Stimulated activated CD8-positive, alpha-beta memory T cell treated with anti-CD3 and anti-CD28 coated beads, Interleukin-4, amount 100 ng/mL, for 24 hours (primary cell): ENCODE measurements at places on chromosomes 2 and 18.

- no peak for DNase-seq
Observed at GRCh38 chr2:108145557-108146326, 94.0 kb upstream of the SULT1C3 start.

- no peak for DNase-seq
Observed at GRCh38 chr2:209584472-209584871, 160.6 kb downstream of the MAP2 start.

DNA sequence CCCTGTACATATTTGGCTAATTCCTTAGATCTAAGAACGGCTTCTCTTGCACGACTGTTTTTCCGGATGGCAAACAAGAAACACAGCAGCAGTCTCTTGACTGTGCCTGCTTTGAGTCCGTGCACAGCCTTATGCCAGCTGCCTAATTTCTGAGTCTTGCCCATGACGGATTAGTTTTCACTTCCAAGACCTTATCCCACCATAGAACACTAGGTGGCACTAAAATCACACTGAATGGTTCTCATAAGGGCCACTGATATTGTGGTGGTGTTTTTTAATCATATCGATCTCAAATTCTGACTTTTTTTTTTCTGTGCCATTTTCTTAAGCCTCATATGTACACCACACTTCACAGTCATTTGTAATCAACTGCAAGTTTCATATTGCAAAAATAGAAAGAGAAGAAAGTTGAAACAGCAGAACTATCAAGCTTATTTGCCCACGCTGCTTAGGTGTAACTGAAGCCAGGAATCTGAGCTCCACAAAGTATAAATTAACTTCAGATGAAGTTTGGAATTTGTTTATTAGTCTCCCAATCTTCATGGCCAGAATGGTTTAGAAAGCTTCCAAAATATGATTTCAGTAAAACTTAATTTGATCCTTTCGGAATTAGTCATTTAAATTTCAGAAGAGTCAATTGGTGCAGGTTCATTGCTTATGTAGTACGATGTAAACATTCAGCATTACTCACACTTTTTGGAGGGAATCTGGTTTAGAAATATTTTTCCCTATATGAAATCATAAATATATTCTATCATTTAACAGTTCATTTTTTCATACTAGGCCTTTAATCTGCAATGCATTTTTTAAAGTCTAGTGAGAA, 45.5 kb upstream of the SCN7A start:
- DNase-seq, result no peak

- no peak for DNase-seq
Observed at GRCh38 chr18:37565101-37565976, at the start of gene CELF4. Gene CELF4 (minus strand): TSS chr18:37565798.

GRCh38 chr2:85933753-85934594, 45.2 kb upstream of the ST3GAL5 start:
- no peak for DNase-seq
